ENCODE measurements at places on chromosomes 2 and 18.

- no peak for DNase-seq
Observed at GRCh38 chr2:169579044-169579443, 5.1 kb upstream of the PPIG start.

- DNase-seq = no peak
Observed at GRCh38 chr2:64582774-64583340, 58.7 kb downstream of the AFTPH start.

DNA sequence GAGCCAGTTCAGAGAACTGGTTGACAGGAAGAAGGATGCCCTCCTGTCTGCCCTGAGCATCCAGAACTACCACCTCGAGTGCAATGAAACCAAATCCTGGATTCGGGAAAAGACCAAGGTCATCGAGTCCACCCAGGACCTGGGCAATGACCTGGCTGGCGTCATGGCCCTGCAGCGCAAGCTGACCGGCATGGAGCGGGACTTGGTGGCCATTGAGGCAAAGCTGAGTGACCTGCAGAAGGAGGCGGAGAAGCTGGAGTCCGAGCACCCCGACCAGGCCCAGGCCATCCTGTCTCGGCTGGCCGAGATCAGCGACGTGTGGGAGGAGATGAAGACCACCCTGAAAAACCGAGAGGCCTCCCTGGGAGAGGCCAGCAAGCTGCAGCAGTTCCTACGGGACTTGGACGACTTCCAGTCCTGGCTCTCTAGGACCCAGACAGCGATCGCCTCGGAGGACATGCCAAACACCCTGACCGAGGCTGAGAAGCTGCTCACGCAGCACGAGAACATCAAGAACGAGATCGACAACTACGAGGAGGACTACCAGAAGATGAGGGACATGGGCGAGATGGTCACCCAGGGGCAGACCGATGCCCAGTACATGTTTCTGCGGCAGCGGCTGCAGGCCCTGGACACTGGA lies 92.5 kb upstream of the EML6 start:
- no peak for DNase-seq

GRCh38 chr2:193463011-193463410 lies 1268.3 kb upstream of the TMEFF2 start:
- DNase-seq = no peak

DNA sequence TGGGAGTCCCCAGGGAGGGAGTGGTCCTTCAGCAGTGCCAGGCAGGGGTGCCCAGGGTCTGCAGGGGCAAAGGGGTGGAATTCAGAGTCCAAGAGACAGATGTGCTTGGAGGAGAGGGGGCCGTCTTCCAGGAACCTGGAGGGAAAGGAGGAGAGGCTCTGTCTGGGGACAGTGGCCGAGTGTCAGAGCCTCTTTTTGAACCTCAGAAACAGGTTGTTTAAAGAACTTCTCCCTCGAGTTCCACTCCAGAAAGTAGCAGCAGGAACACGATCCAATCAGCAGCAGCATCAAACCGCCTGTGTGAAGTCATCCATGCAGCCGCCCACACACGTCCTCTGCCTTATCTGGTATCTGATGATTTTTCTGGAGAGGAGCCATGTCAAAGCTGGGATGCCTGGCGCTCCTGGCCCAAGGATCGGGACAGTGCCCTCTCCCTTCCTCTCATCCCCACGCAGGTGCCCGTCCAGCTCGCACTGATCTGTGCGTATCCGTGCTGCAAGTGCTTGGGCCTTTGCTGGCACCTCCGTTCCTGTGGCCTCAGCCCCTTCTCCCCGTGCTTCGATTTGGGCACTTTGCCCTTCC lies 205.1 kb downstream of the NDUFA10 start:
- DNase-seq = no peak

- no peak for DNase-seq
Observed at GRCh38 chr2:239818531-239819011, 206.6 kb downstream of the NDUFA10 start.

DNA sequence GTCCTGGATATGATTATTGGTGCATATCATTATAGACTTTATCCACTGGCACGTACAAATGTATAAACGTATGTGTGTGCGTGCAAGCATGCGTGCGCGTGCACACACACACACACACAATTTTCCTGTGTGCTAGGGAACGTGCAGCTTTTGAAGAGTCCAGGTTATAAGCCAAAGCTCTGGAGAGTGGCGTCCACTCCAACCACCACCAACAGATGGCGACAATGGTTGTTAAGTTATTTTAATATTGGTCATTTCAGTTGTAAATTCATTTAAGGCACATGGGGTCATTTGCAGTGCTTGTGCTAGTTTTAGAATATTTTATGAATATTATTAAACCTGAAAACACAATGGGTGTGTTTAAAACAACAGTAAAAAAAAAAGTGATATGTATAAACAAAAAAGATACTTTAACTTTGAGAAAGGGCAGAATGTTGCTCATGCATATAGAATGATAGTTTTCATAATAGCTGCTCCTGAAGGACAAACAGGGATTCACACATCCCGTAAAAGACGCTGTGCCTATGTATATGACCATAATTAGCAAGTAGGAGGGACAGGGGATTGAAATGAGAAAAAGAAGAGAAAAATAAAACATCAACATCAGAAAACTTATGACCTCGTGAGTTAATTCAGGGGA lies 124.2 kb upstream of the ITGB6 start:
- DNase-seq = peak; percentile 59

GRCh38 chr2:190553254-190553653 lies 18.7 kb upstream of the NEMP2 start:
- no peak for DNase-seq

DNA sequence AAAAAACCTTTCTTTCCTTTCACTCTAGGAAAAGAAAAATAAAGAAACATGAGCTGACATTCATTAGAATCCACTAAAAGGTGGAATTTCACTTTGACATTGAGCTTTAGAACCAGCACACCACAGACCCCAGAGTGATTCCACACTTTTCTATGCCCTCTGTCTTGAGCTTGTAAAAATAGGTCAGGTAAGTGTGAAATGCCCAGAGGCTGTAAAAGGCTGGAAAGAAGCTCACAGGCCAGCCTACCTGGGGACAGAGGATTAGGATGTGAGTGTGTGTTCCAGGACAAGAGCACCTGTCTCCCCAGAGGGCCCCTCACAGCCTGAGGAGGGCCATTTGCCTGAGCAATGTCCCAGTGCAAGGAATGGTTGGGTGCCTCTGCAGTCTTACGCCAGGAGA lies 56.3 kb upstream of the MYO3B start:
- DNase-seq = no peak

DNA sequence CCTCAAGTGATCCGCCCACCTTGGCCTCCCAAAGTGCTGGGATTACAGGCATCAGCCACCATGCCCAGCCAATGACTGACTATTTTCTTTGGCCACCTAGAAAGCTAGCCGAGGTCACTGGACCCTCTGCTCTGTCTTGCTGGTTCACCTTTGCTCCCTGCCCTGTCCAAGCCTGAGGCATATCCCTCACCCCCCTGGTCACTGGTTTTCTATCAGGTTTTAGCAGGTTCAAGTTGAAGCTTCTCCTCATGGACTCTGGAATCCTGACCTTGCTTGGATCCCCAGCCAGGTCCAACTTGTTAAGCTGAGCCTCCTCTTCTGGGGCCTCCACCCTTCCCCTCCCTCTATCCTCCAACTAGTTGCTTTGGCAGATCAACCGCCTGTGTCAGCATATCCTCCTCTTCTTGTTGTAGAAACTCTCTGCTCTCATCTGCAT lies 33.4 kb downstream of the PAX8 start:
- no peak for DNase-seq

DNA sequence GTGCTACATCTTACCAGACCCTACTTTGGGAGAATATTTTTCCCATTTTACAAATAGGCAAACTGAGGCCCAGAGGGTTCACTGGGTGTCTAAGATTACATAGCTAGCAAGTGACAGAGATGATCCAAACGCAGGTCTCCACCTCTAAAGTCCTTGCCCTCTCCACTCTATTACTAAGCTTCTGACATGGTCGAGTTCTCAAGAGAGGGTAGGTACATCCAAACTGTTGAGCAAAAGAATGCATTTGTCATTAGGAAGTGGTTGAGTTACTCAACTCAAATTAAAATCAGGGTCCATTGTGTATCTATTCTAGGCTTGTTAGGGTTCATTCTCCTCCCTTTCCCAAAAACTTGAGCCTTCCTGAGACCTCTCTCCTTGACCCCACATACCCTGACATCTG lies 680.6 kb upstream of the FANCL start:
- no peak for DNase-seq

GRCh38 chr2:138779781-138780445 lies at the start of gene NXPH2:
Gene NXPH2 (minus strand): TSS chr2:138780390. CDS start chr2:138780241, 149 bp downstream.
- no peak for DNase-seq

DNA sequence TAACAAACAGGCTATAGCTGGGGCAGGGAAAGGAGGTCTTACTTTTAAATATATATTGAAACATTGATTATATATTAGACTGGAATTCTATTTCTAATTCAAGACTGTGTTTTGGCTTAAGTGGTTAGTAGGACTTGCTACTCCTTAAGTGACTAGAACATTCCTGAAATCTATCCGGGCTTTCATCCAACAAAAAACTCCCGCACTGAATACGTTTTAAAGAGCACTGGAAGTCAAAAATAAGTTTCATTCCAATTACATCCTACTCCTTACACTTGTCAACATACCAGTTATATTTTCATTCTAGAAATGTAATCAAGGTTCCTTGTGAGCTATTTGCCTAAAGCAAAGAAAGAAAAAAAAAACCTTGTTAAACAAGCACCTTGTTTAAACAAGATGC lies 204.6 kb downstream of the SP3 start:
- DNase-seq = no peak

DNA sequence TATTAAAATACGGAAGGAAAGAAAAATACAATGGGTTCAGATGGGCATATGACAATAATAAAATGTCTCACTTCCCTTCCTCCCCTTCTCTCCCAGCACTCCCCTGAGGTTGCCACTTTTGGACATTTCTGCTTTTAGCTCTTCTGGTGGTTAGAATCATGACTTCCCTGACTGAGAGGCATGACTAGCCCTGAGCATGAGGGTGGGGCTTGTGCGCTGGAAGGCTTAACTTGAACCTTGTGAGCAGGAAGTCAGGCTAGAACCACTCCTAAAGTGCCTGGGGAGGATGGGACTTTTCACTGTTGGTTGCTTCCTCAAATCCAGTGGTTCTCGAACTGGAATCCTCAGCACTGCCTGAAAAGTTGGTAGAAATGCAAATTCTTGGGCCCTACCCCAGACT lies 19.7 kb upstream of the ARHGAP25 start:
- peak; percentile 57 for DNase-seq

GRCh38 chr2:195508139-195508455 lies 148.9 kb upstream of the SLC39A10 start:
- no peak for DNase-seq

GRCh38 chr2:160457588-160457987 lies 36.0 kb downstream of the RBMS1 start:
- peak; percentile 13 for DNase-seq

- DNase-seq = no peak
Observed at GRCh38 chr2:238433300-238433915, 6.7 kb downstream of the ASB1 start.

DNA sequence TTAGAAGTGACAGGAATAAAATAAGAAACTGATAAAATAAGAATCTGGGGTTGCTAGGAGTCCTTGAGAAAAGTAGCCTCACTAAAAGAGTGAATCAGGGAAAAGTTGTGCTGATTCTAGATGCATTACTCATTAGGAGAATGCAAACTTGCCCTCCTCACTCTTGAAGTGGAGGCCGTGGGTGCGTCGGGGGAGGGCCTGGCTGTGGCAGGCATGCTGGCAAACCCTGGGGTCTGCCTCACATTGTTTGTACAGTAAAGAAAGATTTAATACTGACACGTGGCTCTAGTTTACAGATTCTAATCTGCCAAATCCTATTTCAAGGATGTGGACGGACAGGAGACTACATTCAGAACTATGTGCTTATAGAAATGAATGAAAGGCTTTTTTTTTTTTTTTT lies 41.9 kb downstream of the TANC1 start:
- no peak for DNase-seq

DNA sequence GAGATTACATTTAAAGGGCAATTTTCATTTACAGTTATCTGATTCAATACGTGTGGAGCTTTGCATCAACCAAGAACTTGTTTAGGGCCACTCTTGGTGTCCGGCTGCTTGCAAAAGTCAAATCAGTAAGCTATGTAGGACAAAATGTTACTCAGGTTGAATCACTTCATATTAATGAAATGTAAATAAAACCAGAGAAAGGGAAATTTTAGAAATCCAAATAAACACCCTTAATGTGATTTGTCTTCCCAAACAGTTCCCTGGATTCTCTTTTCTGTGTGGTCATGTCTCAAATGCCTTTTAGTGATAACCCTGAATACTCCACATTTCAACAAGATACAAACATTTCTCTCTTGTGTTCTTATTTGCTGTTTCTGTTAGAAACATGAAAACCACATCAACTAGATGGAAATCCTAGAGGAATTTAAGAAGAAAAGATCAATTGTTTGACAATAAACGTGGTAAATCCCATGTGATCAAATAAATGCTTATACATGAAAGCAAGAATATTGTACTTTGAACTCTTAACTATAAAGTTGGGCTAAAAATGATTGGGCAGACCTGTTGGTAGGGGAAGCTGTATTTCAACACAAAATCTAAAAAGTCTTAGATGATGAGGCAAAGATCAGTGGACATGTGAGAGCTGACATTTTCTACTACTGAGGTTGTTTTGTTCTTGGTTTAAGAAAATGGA lies 101.3 kb downstream of the CDC42EP3 start:
- no peak for DNase-seq

DNA sequence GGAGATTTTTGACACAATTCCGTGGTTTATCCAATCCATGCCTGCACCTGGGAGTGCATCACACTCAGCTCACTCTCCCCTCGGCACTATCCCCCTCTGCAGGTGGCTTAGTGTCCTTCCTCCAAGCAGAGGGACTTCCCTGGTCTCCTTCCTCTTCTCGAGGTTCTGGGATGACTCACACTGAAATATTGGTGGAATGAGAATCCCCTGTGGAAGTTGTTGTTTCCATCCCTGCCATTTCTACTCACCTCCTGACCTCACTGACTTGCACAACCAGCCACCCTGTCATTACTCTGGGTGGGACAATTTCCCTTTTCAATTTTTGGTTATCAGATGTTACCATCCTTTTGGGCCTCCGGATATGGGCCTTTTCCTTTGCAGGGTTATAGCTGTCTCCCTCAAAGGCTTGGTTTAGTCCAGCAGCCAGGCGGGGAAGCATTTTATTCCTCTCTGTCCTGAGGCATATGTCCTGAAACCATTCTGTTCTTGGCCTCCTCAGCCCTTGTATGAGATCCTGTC lies 59.9 kb downstream of the PTPRM start:
- DNase-seq = no peak

DNA sequence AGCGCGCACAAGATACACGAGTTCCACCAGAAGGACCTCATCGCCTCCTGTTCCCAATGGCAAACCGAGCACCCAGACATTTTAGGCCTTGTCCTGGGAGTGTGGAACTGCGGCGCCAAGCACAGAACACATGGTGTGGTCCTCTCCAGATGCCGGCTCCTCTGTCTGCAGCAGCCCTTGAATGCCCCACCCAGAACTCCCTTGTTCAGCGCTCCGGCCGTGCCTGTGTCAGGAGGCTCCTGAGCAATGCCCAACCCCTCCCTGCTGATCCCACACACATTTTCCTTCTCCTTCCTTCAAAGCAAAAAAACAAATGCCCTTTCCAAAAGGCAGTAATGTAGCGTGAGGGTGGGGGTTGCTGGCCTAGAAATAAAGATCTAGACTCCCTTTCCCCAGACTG lies 89.8 kb downstream of the GFPT1 start:
- DNase-seq = no peak

All from CD4-positive, alpha-beta T cell treated with Interleukin-17A for 1 hour (primary cell).